ENCODE measurements at places on chromosomes 11 and 22.

GRCh38 chr11:117419482-117420142, 92.0 kb downstream of the CEP164 start:
- H3K4me1 ChIP-seq: peaks cover under 1% of the 10 kb centered on the region
- no peak for DNase-seq
- no peak overlapping the region for H3K27ac ChIP-seq
- no peak overlapping the region for H3K4me3 ChIP-seq
- H3K36me3 ChIP-seq: no peaks in the 10 kb centered on the region
- H3K27me3 ChIP-seq: no peaks in the 10 kb centered on the region

GRCh38 chr11:24872651-24873311, 375.9 kb downstream of the LUZP2 start:
- no peak overlapping the region for H3K27ac ChIP-seq
- no peaks in the 10 kb centered on the region for H3K27me3 ChIP-seq
- H3K4me3 ChIP-seq: no peak overlapping the region
- DNase-seq: no peak

GRCh38 chr11:69526453-69526810, 45.0 kb downstream of the LINC01488 start:
- no peak overlapping the region for H3K4me3 ChIP-seq
- H3K27ac ChIP-seq: no peak overlapping the region
- H3K36me3 ChIP-seq: no peaks in the 10 kb centered on the region
- H3K27me3 ChIP-seq: no peaks in the 10 kb centered on the region

DNA sequence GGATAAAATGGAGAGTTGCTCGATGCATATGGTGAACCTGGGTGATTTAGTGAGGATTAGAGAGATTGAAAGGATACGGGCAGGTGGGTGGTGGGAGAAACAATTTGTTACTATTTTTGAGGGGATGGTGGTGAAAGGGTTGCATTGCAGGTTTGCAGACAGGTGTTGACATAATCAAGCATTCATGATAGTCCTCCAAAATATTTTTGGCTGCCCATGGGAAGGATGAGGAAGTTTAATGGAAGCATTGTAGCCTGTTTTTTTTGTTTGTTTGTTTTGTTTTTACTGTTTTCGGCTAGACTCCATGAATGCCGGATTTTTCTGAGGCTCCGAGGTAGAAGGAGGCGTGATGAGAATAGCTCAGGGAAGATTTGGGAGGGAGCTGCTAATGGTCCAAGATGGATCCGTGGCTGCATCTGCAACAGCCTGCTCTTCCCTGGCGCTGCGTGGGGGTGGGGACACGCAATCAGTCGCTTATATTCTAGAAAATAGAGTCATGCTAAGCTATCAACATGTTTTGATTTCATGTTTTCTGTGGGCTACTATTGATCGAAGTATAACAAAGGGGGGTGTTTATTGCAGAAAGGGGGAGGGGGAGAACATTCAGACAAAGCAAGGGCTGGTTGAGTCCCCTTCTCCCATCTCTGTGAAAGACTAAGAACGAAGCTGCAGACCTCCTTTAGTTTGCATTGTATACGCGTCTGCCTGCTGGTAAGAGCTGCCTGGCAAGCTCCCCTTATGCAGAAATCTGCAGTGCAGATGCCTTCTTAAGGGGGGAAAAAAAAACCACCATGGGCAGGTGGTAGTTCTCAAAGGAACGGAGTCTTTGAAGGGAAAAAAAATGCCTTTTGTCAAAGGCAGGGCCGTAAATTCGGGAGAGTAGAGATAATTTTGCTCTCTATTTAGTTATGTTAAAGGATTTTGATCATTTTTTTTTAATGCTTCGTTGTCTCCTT, 1.0 kb downstream of the RTN3 start:
- peaks cover 18% of the 10 kb centered on the region for H3K4me1 ChIP-seq
- H3K27me3 ChIP-seq: no peaks in the 10 kb centered on the region
- H3K4me3 ChIP-seq: peak overlapping the region; percentile 84
- DNase-seq: peak; percentile 70
- no peaks in the 10 kb centered on the region for H3K36me3 ChIP-seq

- no peaks in the 10 kb centered on the region for H3K27me3 ChIP-seq
- H3K4me1 ChIP-seq: peaks cover 4% of the 10 kb centered on the region
- no peak overlapping the region for H3K4me3 ChIP-seq
- no peak overlapping the region for H3K27ac ChIP-seq
- H3K36me3 ChIP-seq: no peaks in the 10 kb centered on the region
Observed at GRCh38 chr22:29574762-29575450, 6.0 kb downstream of the NIPSNAP1 start.

GRCh38 chr11:61049859-61050258, 52.4 kb upstream of the CD5 start:
- DNase-seq: no peak
- no peak overlapping the region for H3K27ac ChIP-seq
- no peaks in the 10 kb centered on the region for H3K36me3 ChIP-seq
- H3K4me1 ChIP-seq: no peaks in the 10 kb centered on the region
- no peaks in the 10 kb centered on the region for H3K27me3 ChIP-seq
- no peak overlapping the region for H3K4me3 ChIP-seq

DNA sequence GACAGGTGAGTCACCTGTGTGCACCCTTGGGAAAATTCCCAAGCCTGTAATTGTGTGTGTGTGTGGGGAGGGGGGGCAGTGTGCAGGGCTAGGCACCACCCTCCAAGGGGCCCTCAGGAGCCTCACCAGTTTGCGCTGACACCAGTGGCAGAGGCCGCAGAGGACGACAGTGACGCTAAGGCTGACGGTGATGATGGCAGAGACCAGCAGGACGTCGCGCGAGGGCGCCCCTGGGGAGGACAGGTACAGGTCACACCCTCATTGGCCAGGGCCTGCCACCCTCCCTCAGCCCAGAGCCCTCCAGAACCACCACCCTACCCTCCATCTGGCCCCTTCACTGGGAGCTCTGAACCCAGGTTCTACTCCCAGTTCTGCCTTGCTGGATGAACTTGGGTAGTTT, 24.9 kb downstream of the SYT7 start:
- H3K27me3 ChIP-seq: no peaks in the 10 kb centered on the region
- no peaks in the 10 kb centered on the region for H3K36me3 ChIP-seq
- H3K4me1 ChIP-seq: no peaks in the 10 kb centered on the region
- H3K4me3 ChIP-seq: no peak overlapping the region
- DNase-seq: no peak

DNA sequence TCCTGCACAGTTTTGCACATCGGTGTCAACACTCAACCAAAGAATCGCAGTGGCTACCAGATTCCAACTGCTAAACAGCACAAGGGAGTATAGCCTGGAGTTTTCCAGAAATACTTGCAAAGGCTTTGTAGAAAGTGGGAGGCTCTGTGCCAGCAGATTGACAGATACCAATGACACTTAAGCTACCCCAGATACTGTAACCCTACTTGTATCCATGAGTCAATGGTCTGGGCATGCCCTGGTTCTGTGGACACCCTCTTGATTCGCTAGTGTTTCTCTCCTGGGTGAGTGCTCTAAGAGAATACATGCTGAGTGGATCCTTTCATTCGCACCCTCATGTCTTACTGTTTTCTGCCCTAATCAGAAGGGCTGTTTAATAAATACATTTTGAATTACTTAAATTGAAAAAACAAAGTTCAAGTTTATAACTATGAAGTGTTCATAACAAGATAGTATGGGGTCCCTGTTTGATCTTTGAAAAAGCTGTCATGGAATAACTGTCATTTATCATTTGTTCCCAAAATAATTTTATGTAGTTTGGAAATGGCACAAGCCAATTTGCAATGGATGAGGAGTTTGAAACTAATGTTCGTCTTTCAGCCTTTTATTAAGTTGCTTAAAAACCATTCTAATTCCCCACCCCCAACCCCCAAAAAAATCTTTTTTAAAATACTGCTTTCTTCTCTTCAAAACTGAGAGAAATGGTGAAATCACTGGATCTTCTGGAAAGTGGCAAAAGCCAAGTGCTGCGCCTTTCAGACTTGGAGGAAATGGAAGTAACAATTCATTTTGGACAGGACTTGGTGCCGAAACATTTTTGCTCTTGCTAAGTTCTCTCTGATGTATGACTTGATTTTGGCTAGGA, 600.5 kb upstream of the TENM4 start:
- H3K27ac ChIP-seq: no peak overlapping the region
- no peaks in the 10 kb centered on the region for H3K27me3 ChIP-seq
- no peak for DNase-seq
- no peak overlapping the region for H3K4me3 ChIP-seq

GRCh38 chr11:75945947-75946346, 130.9 kb downstream of the UVRAG start:
- no peaks in the 10 kb centered on the region for H3K36me3 ChIP-seq
- DNase-seq: no peak
- no peaks in the 10 kb centered on the region for H3K27me3 ChIP-seq
- H3K4me1 ChIP-seq: peaks cover 78% of the 10 kb centered on the region
- H3K27ac ChIP-seq: peak overlapping the region; percentile 77

- no peaks in the 10 kb centered on the region for H3K27me3 ChIP-seq
- no peak for DNase-seq
- H3K4me3 ChIP-seq: no peak overlapping the region
- H3K36me3 ChIP-seq: no peaks in the 10 kb centered on the region
Observed at GRCh38 chr11:8352876-8353505, 89.3 kb upstream of the LMO1 start.

GRCh38 chr11:61598886-61599868, 18.3 kb upstream of the SYT7 start:
- no peak overlapping the region for H3K27ac ChIP-seq
- no peak overlapping the region for H3K4me3 ChIP-seq
- no peaks in the 10 kb centered on the region for H3K36me3 ChIP-seq
- no peak for DNase-seq
- no peaks in the 10 kb centered on the region for H3K27me3 ChIP-seq

GRCh38 chr22:34390400-34390799, 470.1 kb upstream of the LARGE1 start:
- H3K4me3 ChIP-seq: no peak overlapping the region
- no peak for DNase-seq
- H3K27me3 ChIP-seq: no peaks in the 10 kb centered on the region
- H3K4me1 ChIP-seq: no peaks in the 10 kb centered on the region
- no peaks in the 10 kb centered on the region for H3K36me3 ChIP-seq

DNA sequence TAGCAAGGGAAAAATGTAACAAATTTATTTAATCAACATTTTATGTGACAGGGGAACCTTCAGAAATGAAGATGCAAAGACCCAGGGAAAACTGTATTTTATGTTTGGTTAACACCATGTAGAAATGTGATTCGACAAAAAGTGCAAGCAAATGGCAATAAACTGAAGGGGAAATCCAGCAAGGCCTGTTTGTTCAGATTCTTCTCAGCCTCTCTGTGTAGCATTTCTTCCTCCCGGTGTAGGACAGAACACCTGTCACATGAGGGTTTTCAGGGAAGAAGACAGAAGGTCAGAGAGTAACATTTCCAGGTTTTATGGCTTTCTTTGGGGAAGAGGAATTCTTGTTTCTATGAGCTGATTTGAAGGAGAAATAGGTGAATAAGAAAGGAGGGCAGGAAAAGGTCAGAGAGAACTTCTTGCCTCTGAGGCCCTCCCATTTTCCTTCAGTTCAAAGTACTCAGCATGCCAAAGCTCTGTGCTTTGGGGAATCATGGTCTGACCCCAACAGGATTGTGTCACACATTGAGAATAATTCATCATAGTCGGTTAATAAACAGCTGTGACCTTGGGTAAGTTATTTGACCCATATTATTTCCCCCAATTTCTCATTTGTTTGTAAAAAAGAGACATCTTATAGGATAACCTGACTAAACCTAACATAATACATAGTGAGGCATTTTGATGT, 45.5 kb upstream of the ME3 start:
- H3K4me3 ChIP-seq: no peak overlapping the region
- no peaks in the 10 kb centered on the region for H3K36me3 ChIP-seq
- no peak for DNase-seq

GRCh38 chr11:74592063-74592440, 330 bp upstream of the POLD3 start:
- H3K27ac ChIP-seq: no peak overlapping the region
- H3K36me3 ChIP-seq: peaks cover 24% of the 10 kb centered on the region
- H3K4me3 ChIP-seq: peak overlapping the region; percentile 100

GRCh38 chr22:26496456-26496855, 12.8 kb downstream of the SRRD start:
- H3K4me1 ChIP-seq: no peaks in the 10 kb centered on the region
- no peak overlapping the region for H3K27ac ChIP-seq
- no peak overlapping the region for H3K4me3 ChIP-seq
- peaks cover 46% of the 10 kb centered on the region for H3K36me3 ChIP-seq
- no peak for DNase-seq
- no peaks in the 10 kb centered on the region for H3K27me3 ChIP-seq

All from Karpas-422 (cell line).